Activated CD4-positive, CD25-positive, alpha-beta regulatory T cell treated with anti-CD3 and anti-CD28 coated beads, Interleukin-2, amount 50 U/mL, for 72 hours (primary cell): ENCODE measurements at places on chromosomes 2 and 18.

DNA sequence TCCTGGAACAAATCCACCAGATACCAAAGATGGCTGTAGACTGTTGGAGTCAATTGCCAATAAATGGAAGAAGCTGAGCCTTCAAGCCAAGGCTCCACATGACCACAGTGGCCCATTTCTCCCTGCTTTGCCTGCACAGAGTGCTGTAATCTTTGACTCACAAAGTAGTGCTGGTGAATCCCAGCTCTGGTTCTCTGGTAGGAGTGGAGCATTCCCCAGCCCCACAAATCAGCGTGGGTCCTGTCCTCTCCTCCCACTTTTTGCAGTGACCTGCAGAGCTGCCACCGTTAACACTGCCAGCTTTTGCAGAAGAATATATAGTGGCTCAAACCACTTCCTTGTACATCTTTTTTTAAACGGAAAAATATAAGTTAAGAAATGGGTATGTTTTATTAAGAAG lies 93.9 kb downstream of the MGAT5 start:
- no peak for DNase-seq

DNA sequence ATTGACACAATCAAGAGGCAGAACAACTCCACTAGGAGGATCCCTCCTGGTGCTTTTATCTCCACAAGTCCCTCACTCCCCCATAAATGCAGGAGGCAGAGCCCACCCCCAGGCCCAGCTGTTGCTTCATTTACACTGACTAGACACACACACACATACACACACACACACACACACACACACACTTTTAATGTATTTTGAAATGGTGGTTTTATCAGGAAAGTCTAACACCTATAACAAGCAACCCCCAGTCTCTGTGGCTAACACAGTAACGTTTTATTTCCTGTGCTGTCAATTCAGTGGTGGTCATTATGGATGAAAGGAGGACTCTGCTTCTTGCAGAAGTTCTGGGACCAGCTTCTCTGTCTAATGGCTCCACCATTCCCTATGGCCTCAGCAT lies 125.4 kb upstream of the FOSL2 start:
- DNase-seq: no peak

GRCh38 chr2:169895294-169895985 lies 68.2 kb downstream of the UBR3 start:
- DNase-seq: no peak

- no peak for DNase-seq
Observed at GRCh38 chr2:139122711-139123158, 342.5 kb upstream of the NXPH2 start.

- no peak for DNase-seq
Observed at GRCh38 chr18:3689091-3689490, 239.1 kb downstream of the TGIF1 start.

GRCh38 chr2:129737660-129738527 lies 241.6 kb upstream of the RAB6C start:
- DNase-seq: no peak

DNA sequence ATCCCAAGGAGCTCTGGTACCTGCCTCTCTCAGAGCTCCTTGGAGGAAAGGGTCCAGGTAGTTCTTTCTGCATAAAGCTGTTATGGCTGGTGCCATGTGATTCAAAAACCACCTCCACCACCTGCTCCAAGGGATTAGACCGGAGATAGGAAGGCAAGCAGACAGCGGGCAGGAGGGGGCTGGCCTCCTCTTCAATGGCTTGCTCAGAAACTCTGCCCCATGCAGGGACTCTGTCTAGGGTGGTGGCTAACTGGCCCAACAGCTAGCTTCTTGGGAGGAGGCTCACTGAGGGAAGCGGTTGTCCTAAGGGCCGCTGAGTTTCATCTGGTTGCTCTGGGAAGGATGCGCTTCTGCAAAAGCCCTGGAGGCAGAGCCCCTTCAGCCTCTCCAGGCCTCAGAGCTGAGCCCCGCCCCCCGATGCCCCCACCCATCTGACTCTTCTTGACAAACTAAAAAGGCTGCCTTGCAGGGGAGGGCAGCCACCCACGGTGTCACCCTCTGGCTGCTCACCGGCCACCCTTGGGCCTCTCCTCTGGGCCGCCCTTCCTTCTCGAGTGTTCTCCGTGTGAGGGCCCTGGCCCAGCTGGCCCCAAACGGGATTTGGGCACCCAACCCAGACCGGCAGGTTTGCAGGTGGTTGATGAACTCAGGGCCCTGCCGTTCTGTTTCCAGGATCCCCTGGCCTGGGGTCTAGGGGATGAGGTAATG lies 90.2 kb downstream of the MCFD2 start:
- DNase-seq: no peak

DNA sequence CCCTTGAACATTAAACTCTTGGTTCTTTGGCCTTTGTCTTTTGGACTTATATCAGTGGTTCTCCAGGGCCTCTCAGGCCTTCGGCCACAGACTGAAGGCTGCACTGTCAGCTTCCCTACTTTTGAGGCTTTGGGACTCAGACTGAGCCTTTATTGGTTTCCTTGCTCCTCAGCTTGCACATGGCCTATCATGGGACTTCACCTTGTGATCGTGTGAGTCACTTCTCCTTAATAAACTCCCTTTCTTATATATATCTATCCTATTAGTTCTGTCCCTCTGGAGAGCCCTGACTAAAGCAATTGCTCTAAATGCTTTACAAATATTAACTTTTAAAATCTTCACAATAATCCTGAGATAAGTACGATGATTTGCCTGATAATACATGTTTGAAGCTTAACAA lies 353.6 kb upstream of the TRIB2 start:
- DNase-seq: no peak
